Naive thymus-derived CD4-positive, alpha-beta T cell (primary cell): ENCODE measurements at places on chromosomes 5 and 9. TPM values are rescaled to one million over a fixed set of nuclear protein-coding genes. Genes with fewer than 3 reads are reported as not detected.

SARDH gene
- 0.53 and 0.73 TPM in 2 replicates for total RNA-seq

OGN gene
- not detected for total RNA-seq

FSD1L gene
- total RNA-seq = 0.38 TPM

ADAMTS13 gene
- total RNA-seq = 2.5 TPM

AQP7 gene
- 0.32 TPM for total RNA-seq

CER1 gene
- total RNA-seq = not detected

TNFSF8 gene
- 31.5 TPM for total RNA-seq

RELL2 gene
- total RNA-seq = 16.6 TPM

DDX4 gene
- not detected for total RNA-seq

PPP3R2 gene
- not detected in 2 replicates for total RNA-seq

MLLT3 gene
- total RNA-seq = 63.8 and 65.9 TPM in 2 replicates

ADCY2 gene
- total RNA-seq = not detected in 2 replicates

PKD2L2 gene
- total RNA-seq = 0.46 TPM

SEMA6A gene
- not detected for total RNA-seq

PCDHGA2 gene
- total RNA-seq = 0.11 TPM

LHX6 gene
- total RNA-seq = not detected

GRCh38 chr5:51380603-51381207 is 2.5 kb upstream of the ISL1 start:
- H3K36me3 ChIP-seq = no peaks in the 10 kb centered on the region
- H3K27ac ChIP-seq = no peak overlapping the region

- H3K4me1 ChIP-seq = no peaks in the 10 kb centered on the region
- H3K36me3 ChIP-seq = no peaks in the 10 kb centered on the region
- DNase-seq = no peak
- H3K4me3 ChIP-seq = no peak overlapping the region
- no peaks in the 10 kb centered on the region for H3K27me3 ChIP-seq
Measured at GRCh38 chr9:104686081-104686480, 8.2 kb upstream of the OR13D1 start.

DNA sequence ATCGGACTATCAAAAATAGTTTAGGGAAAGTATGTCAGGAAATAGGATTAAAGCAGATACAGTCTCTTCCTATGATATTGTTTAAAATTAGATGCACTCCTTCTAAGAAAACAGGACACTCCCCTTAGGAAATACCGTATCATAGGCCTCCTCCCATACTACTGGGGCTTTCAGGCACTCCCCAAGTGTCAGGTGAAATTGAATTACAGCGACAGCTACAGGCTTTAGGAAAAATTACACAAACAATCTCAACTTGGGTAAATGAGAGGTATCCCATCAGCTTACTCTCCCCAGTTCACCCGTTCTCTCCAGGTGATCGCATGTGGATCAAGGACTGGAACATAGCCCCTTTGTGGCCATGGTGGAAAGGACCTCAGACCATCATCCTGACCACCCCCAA is 110.4 kb upstream of the EPB41L4A start:
- H3K4me3 ChIP-seq = no peak overlapping the region
- no peak overlapping the region for H3K27ac ChIP-seq
- H3K27me3 ChIP-seq = no peaks in the 10 kb centered on the region
- H3K36me3 ChIP-seq = no peaks in the 10 kb centered on the region
- H3K4me1 ChIP-seq = no peaks in the 10 kb centered on the region
- no peak for DNase-seq

- H3K27me3 ChIP-seq = peaks cover 5% of the 10 kb centered on the region
- no peak overlapping the region for H3K4me3 ChIP-seq
- H3K4me1 ChIP-seq = no peaks in the 10 kb centered on the region
- no peak overlapping the region for H3K27ac ChIP-seq
- H3K36me3 ChIP-seq = no peaks in the 10 kb centered on the region
Measured at GRCh38 chr9:104970271-104970987, 42.5 kb upstream of the ABCA1 start.

- H3K4me3 ChIP-seq = no peak overlapping the region
- no peak for DNase-seq
- H3K27ac ChIP-seq = no peak overlapping the region
- no peaks in the 10 kb centered on the region for H3K4me1 ChIP-seq
- H3K27me3 ChIP-seq = no peaks in the 10 kb centered on the region
Measured at GRCh38 chr5:107805824-107806223, 135.1 kb upstream of the EFNA5 start.

- no peak overlapping the region for H3K4me3 ChIP-seq
- DNase-seq = no peak
- no peaks in the 10 kb centered on the region for H3K4me1 ChIP-seq
- no peak overlapping the region for H3K27ac ChIP-seq
Measured at GRCh38 chr5:123528878-123529277, 16.9 kb downstream of the CSNK1G3 start.

GRCh38 chr9:17735859-17736258 is 157.0 kb downstream of the SH3GL2 start:
- H3K27me3 ChIP-seq = no peaks in the 10 kb centered on the region
- DNase-seq = no peak
- H3K36me3 ChIP-seq = no peaks in the 10 kb centered on the region
- no peak overlapping the region for H3K27ac ChIP-seq
- H3K4me3 ChIP-seq = no peak overlapping the region

DNA sequence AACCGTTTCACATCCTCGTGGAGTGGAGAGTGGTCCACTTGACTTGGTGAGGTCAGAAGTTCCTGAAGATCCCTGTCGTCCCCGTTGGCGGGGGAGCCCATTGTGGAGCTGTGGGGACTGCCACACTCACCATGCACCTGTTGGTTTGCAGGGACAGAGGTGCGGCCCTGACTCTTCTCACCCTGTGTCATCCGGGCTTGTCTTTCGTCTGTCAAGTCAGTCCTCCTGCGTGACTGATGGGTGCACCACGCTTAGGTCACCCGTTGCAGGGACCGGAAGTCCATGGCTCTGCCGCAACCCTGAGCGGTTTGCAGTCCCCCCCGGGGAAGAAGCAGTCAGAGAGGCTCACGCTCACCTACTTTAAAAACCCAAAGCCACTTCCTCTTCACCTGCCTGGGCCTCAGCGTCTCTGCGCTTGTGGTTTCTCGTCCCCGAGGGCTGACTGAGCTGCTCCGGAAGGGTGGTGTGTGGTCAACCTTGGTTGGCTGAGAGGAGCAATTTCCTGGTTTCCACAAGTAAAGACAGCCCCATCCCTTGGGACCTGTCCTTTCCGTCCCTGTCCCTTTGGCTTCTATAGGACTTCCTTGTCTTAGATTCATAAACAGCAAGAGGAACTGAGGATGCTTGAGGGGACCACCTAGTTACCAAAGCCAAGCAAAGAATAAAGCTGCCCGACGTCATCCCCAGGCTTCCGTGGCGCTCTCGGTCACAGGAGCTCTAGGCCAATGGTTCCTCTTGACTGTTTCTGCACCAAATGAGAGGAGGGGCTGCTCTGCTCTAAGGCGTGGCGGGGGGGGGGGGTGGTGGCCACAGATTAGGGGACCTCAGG is 53.2 kb downstream of the USP20 start:
- H3K27ac ChIP-seq = peak overlapping the region; percentile 99
- H3K27me3 ChIP-seq = no peaks in the 10 kb centered on the region

- no peaks in the 10 kb centered on the region for H3K36me3 ChIP-seq
- H3K4me3 ChIP-seq = no peak overlapping the region
- DNase-seq = no peak
- no peak overlapping the region for H3K27ac ChIP-seq
- no peaks in the 10 kb centered on the region for H3K4me1 ChIP-seq
- H3K27me3 ChIP-seq = no peaks in the 10 kb centered on the region
Measured at GRCh38 chr5:45402804-45403455, 293.2 kb downstream of the HCN1 start.

GRCh38 chr5:113058269-113058668 is 81.7 kb downstream of the DCP2 start:
- H3K27me3 ChIP-seq = no peaks in the 10 kb centered on the region
- no peak overlapping the region for H3K27ac ChIP-seq
- H3K36me3 ChIP-seq = no peaks in the 10 kb centered on the region
- no peaks in the 10 kb centered on the region for H3K4me1 ChIP-seq

GRCh38 chr9:1236061-1236460 is 185.9 kb downstream of the DMRT2 start:
- H3K36me3 ChIP-seq = no peaks in the 10 kb centered on the region
- H3K27ac ChIP-seq = no peak overlapping the region
- H3K27me3 ChIP-seq = no peaks in the 10 kb centered on the region
- no peak for DNase-seq

GRCh38 chr5:167530548-167530947 is 760.9 kb upstream of the WWC1 start:
- no peaks in the 10 kb centered on the region for H3K27me3 ChIP-seq
- no peaks in the 10 kb centered on the region for H3K36me3 ChIP-seq
- H3K27ac ChIP-seq = no peak overlapping the region

GRCh38 chr5:134541736-134542376 is 16.4 kb downstream of the JADE2 start:
- H3K27me3 ChIP-seq = no peaks in the 10 kb centered on the region
- DNase-seq = no peak
- no peak overlapping the region for H3K4me3 ChIP-seq
- H3K27ac ChIP-seq = no peak overlapping the region
- H3K4me1 ChIP-seq = peaks cover 36% of the 10 kb centered on the region
- peaks cover 15% of the 10 kb centered on the region for H3K36me3 ChIP-seq

DNA sequence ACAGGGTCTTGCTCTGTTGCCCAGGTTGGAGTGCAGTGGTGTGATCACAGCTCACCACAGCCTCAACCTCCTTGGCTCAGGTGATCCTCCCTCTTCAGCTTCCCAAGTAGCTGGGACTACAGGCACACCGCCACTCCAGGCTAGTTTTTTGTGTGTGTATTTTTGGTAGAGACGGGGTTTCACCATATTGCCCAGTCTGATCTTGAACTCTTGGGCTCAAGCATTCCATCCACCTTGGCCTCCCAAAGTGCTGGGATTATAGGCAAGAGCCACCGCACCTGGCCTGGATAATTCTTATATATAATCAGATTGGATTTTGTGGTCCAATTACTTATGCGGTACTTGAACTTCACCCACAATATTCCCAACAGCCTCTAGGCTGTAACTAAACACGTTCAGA is 19.8 kb downstream of the CCDC69 start:
- peaks cover 42% of the 10 kb centered on the region for H3K36me3 ChIP-seq
- no peak for DNase-seq
- peaks cover 30% of the 10 kb centered on the region for H3K4me1 ChIP-seq

DNA sequence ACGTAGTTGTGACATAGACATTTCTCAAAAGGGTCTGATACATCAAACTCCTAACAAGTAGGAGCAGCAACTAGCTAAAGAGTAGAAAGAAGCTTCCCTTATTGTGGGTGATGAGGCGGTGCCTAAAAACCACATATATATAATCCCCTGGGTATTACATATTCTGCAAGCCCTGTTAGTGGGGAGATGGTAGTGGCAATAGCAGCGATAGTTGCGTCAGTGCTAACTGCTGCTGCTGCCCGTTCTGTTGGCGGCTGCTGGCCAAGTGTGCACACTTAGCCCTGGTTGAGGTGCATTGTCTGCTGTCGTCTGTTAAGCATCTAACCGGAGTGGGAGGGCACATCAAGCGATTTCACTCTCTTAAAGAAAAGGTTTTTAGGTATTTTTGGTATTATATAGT is 35.8 kb downstream of the VLDLR start:
- no peak overlapping the region for H3K27ac ChIP-seq
- H3K4me1 ChIP-seq = no peaks in the 10 kb centered on the region
- no peaks in the 10 kb centered on the region for H3K27me3 ChIP-seq
- H3K4me3 ChIP-seq = no peak overlapping the region
- no peak for DNase-seq

DNA sequence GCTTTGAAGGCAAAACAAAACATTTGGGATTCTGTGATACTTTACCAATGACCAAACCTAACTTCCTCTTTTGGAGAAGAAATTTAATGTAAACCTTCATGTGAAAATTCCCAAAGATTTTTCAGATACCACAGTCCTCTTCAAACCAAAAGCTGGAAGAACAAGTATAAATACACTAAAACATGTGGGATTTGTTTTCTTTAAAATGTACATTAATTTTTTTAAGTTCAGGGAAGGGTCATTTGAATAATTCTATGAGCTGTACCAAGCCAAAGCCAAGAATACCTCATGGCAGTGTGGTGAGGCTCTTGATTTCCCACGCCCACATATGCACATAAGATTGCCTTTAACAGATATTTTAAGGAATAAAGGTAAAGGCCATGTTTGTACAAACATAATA is 28.4 kb upstream of the ITGA1 start:
- DNase-seq = no peak

GRCh38 chr5:176341325-176342157 is 20.0 kb downstream of the KIAA1191 start:
- no peaks in the 10 kb centered on the region for H3K27me3 ChIP-seq
- no peak for DNase-seq
- H3K4me1 ChIP-seq = no peaks in the 10 kb centered on the region
- peaks cover 5% of the 10 kb centered on the region for H3K36me3 ChIP-seq
- no peak overlapping the region for H3K4me3 ChIP-seq

GRCh38 chr9:37466037-37466709 is 923 bp upstream of the ZBTB5 start:
- H3K4me3 ChIP-seq = peak overlapping the region; percentile 76
- DNase-seq = no peak
- no peaks in the 10 kb centered on the region for H3K27me3 ChIP-seq
- peak overlapping the region; percentile 89 for H3K27ac ChIP-seq

DNA sequence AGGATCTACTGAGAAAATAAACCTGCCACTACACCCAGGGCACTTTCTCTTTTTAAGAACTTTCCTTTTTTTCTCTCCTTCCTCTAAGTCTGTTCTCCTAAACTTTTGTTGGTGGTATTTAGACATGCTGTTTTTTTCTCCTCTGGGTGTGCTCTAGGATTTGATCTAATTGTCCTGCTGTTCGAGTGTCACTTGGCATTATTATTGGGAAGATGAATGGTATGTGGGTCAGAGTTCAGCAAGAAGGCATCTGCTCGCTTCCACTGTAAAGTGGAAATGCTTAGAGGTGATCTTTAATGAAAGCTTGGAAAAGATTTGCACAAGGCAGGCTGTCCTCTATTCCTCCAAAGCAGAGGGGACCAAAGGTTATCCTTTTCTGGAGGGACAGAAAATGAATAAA is 1.3 kb upstream of the PLPPR1 start:
- no peaks in the 10 kb centered on the region for H3K4me1 ChIP-seq
- no peak for DNase-seq

GRCh38 chr5:93676704-93677103 is 64.7 kb downstream of the POU5F2 start:
- no peak for DNase-seq
- no peaks in the 10 kb centered on the region for H3K27me3 ChIP-seq
- no peaks in the 10 kb centered on the region for H3K4me1 ChIP-seq
- H3K4me3 ChIP-seq = no peak overlapping the region
- H3K36me3 ChIP-seq = no peaks in the 10 kb centered on the region

DNA sequence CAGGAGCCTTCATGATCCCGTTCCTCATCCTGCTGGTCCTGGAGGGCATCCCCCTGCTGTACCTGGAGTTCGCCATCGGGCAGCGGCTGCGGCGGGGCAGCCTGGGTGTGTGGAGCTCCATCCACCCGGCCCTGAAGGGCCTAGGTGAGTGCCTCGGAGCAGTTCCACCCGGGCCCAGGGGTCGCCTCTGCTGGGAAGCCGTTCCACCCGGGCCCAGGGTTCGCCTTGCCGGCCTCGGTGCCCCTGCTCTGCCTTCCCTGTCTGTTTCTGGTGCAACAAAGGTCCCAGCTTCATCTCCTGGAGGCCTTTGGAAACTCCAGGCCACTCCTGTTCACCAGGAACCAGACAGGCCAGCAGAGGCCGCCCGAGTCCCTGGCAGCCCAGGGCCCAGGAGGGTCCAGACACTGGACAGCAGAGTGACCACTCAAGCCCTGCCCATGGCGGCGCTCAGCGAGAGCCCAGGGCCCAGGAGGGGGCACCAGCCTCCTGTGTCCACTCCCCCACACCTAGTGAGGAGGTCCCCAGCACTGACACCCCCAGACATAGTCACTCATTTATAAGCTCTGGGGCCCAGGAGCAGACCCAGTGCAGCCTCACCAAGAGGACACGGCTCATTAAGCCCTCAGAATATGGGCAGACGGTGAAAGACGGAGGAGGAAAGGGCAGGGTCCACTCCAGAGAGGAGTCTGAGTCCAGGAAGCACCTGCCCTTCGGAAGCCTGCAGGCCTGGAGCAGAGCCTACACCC is 7.5 kb downstream of the SLC6A19 start:
- no peaks in the 10 kb centered on the region for H3K36me3 ChIP-seq
- DNase-seq = no peak
- no peak overlapping the region for H3K27ac ChIP-seq
- H3K4me1 ChIP-seq = no peaks in the 10 kb centered on the region
